ENCODE measurements at places on chromosomes 7 and 10.

- no peak for DNase-seq
Measured at GRCh38 chr10:89032141-89032891, 41.7 kb downstream of the FAS start.

DNA sequence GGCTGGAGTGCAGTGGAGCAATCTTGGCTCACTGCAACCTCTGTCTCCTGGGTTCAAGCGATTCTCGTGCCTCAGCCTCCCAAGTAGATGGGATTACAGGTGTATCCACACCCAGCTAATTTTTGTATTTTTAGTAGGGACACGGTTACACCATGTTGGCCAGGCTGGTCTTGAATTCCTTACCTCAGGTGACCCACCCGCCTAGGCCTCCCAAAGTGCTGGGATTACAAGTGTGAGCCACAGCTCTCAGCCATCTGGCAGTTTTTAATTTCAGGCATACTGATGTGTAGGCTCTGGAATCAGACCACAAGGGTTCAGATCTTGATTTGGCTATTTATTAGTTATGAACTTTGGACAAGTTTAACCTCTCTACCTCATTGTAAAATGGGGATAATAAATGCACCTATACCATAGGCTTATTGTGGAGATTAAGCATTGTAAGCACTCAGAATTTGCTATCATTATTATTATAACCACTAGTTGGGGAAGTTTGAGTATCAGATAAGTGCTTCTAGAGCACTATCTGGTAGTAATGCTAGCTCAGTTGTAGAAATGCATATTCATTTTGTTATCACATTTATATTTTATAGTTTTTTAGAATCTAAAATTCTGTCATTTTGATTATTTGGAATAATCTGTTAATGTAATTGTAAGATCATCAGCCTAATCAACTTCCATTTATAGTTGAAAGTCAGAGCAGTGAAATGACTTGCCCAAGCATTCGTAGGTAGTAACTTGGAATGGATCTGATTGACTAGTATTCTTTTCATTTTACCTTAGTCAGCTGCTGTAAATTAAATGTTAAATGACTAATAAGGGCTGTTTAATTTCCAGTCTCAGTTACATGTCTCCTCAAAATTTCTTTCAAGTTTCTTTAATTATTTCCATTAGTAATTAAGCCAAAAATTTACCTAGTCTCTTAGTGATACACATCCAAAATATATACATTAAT, 22.5 kb downstream of the KMT2E start:
- no peak for DNase-seq

DNA sequence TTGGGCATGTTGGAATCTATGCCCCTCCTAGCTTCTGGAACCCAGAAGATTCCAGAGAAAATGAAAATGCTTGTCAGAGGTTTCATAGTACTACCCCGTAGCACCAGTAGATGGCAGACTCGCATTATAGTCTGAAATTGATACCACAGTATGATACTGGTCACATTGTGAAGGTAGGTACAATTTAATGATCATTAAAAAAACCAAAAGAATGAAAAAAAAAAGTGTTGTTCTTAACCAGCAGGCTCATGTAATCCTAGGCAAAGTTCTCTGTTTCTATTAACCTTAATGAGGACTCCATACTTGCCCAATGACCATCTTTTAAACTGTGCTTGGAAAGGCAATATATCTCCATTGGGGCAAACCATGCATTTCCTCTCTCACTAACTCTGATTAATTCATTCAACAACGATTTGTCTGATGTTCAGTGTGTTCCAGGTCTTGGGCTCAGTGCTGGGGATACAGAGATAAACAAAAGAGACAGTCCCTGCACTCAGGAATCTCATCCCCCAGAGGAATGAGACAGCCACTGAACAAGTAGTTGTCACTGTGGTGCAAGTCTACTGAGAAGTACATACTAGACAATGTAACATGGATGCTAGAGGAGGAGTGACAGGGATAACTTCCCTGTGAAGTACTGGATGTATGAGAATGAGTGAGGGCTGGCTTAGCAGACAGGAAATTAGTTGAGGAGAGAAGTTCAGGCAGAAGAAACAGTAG, 223.5 kb upstream of the PHYHIPL start:
- no peak for DNase-seq

- no peak for DNase-seq
Measured at GRCh38 chr10:133364645-133365431, 7.0 kb upstream of the FUOM start.

DNA sequence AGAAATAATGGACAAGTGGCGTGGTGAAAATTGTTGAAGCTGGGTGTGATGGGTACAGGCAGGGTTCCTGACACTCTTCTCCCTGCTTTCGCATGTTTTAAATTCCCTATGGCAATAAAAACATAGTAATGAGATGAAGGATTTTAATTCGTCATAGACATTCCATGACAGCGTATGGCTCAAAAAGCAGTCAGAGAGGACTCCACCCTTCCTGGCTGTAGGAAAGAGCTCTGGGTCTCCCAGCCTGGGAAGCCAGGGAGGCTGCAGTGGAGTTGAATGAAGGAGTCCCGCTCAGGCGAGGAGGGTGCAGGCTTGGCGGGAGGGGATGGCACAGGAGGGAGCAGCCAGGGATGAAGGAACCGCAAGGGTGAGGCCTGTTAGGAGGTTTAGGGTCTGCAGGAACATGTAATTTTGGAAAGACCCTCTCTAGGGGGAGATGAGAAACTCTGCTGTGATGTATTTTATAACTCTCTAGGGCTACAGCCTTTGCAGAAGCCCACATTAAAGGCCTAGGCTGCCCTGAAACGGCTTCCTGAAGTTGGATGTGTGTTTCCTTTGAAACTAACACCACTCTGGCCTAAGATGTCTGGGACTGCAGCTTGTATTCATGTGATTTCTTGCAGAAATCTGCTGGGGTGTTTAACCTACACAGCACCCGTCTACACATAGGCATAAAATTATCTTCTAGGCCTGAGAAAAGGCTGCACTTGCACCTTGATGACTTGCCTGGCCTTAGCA, 7.6 kb upstream of the LARP4B start:
- DNase-seq, result no peak

- no peak for DNase-seq
Measured at GRCh38 chr7:24419511-24419910, 135.5 kb downstream of the NPY start.

- no peak for DNase-seq
Measured at GRCh38 chr10:5385224-5385623, 19.4 kb downstream of the TUBAL3 start.

- no peak for DNase-seq
Measured at GRCh38 chr10:3293581-3294431, 121.2 kb upstream of the PITRM1 start.

DNA sequence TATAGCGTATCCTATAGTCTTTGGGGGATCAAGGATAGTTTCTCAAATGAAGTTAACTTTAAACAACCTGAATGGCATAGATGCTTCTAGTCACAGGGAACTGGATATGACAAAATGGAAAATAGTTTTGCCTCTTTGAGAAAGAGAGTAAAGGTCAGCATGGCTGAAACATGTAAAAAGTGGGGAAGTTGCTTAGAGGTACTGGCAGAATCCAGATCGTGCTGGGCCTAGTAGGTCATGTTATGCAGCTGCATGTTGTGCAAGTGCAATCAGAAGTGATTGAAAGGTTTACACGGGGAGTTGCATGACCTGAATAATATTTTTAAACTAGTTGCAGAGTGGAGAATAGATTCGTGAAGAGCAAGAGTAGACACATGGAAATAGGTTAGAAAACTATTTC, 201.1 kb upstream of the HDAC9 start:
- DNase-seq, result no peak

GRCh38 chr10:131885391-131886165, 15.2 kb upstream of the PPP2R2D start:
- DNase-seq, result no peak

DNA sequence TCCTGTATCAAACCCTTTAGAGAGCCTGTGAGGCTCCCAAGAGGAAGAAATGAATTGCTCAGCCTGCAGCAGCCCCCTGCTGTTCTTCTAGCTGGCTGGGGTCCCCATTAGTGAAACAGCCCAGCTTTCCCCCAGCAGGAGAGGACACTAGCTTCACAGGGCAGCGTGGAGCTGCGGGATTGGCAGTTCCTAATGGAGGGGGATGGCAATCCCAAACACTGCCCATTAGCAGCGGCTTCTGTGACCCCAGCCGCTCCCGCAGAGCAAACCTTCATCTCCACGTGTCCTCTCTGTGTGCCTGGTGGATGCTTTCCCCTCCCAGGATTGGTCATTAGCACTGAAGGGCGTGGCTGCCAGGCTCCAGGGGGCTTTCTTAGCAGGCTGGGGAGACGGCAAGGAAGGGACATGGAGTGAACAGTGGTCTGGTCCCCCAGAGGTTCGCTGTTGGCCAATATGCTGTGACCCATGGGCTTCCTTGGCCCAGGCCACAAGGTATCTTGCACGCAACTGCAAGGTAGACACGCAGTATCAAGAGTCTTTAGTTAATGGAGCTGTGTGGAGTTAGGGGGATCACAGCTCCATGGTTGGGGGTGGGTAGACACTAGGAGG, 322.5 kb upstream of the ZMIZ1 start:
- no peak for DNase-seq

GRCh38 chr10:102815790-102816549, 21.2 kb downstream of the CYP17A1 start:
- no peak for DNase-seq

- no peak for DNase-seq
Measured at GRCh38 chr7:119256001-119256400, 1017.0 kb upstream of the KCND2 start.

Measured in NCI-H187 (cell line).